Fibroblast of lung (primary cell): ENCODE measurements at places on chromosomes 6 and 20. TPM values are rescaled to one million over a fixed set of nuclear protein-coding genes. Genes with fewer than 3 reads are reported as not detected.

GRCh38 chr6:87674290-87674689 is 27.7 kb downstream of the AKIRIN2 start:
- no peak for DNase-seq

DNA sequence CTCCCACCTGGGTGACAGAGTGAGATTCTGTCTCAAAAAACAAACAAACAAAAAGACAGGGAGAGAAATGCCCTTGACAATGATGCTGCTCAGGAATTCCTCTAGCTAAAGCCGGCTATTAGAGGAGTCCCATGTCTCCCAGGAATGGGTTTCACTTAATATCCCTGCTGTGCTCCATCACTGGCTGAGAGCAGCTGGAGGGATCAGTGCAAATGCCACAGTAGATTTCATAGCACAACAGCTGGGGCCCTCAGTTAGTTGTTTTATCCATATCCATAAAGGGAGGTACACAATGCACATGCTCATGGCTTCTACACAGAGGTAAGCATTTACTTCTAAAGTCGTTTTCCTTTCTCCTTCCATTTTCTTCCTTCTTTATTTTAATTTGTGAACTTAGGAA is 742.0 kb upstream of the POU3F2 start:
- no peak for DNase-seq

DNA sequence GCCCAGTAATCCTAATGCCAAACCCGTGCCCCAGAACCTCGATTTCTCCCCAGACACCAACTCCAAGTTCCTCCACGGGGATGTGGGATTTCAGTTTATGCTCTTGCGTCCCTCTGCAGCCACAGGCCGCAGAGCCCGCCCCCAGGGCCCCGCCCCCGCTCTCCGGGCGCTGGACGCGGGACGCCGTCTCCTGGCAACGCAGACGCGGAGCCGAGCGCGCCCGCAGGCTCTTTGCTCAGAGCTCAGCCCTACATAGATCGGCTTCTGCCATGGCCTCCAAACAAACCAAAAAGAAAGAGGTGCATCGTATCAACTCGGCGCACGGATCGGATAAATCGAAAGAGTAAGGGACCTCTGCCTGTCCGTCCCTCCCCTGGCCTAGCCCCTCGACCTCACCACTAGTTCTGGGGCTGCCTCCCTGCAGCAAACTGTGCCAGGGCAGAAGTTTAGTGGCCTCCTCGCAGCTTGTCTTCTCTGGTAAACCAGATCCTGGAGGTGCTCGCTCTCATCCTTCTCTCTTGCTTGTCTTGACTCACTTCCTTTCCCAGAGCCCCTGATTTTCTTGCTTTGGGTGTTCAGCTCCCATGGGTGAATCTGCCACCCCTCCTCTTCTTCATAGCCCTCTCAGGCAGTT is at the start of gene ADGB:
Gene ADGB (plus strand): TSS at position 201 of the 634 bp plus-strand sequence. CDS start 69 bp downstream, at position 270.
- peak; percentile 62 for DNase-seq

DNA sequence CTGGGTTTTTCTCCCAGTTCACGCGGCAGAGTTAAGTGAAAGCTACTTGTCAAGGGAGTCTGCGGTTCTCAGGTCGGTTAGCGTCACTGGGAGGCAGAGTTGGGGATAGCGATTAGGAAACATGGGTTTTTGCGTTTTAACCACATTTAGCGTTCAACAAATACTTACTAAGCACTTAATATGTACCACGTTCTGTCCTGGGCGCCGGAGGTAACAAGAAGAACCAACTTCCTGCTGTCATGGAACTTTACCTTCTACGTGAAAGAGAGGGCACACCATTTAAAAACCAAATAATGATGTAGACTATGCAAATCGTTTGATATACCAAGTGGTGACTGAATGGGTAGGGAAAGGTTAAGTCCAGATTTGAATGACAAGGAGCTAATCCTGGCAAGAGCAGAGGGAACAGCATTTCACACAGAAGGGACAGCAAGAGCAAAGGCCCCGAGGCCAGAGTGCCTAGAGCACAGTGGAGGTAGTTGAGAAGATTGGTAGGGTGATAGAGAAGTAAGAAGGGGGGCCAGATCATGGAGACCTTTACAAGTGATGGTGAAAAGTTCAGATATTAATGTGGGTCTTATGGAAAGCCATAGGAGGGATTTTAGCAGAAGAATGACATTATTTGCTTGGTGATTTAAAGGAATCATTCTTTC is 744 bp downstream of the RIOK1 start:
- DNase-seq, result no peak

DNA sequence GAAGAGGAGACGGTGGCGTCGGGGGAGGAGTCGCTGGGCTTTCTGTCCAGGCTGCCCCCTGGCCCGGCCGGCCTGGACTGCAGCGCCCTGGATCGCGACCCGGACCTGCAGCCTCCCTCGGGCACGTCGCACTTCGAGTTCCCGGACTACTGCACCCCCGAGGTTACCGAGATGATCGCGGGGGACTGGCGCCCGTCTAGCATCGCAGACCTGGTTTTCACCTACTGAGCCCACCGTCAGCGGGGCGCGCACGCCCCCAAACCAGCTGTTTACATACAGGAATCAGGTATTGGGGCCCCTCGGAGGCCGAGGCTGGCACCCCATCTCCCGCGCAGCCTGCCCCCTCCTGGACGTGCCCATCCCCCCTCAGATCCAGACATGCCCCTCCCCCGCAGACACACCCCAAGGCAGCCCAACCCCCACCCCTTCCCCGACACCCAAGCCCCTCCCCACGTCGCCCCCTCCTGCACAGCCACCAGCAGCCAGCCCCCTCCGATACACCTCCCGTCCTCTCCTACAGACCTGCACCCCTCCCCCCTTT is 1.4 kb downstream of the SOX12 start:
- no peak for DNase-seq

DNA sequence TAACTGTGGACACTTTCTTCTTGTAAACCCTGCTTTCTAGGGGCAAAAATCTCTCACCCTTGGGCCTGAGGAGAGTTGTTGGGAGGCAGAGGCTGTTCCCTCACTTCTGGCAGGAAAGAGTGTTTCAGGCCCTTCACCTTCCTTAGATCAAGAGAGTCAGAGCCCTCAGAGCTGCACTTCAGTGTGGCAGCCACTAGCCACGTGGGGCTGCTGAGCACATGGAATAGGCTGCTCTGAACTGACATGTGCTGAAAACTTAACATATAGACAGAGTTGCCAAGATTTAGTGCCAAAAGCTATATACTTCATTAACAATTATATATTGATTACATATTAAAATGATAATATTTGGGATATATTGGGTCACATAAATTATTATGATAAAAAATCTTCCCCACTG is 4.4 kb upstream of the LMBRD1 start:
- DNase-seq, result no peak

- DNase-seq, result no peak
Measured at GRCh38 chr6:15427331-15428070, 181.6 kb downstream of the JARID2 start.

GRCh38 chr6:112243861-112244827 is 10.2 kb downstream of the LAMA4 start:
- no peak for DNase-seq

DNA sequence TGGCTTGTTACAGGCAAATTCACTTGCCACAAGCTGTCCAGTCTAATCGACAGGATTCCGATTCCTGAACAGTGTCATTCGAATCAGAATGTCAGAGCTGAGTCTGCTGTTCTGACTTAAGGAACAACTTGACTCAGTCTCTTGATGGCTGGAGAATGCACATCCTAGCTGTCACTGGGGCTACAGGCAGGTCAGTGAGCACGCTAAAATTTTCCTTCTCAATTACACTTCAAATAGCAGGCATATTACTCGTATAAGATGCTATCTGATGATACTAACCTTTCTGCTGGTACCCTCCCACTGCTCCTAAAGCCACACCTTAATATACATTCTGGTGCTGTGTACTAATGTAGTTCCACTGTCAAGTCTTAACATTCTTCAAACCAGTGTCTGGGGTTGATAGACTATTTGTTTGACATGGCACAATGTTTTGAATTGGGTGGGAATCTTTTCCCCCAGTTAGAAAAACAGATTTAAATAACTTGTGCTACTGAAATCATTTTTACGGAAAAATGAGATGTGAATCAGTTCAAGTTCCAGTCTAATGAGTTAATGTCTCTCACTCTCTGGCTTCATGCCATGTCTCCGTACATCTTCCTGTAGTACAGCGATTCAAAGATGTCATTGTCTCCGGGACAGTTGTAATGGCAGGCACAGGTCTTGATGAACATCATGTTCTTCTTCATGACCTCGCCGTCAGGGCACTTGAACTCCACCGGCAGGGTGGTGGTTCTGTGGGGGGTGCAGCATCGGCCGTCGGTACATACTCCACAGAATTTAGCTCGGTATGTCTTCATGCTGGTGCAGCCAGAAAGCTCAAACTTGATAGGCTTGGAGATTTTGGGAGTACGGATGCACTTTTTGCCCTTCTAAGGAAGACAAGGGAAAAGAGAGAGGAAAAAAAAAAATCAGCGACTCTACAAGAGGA is 2.2 kb downstream of the CCN2 start:
- DNase-seq, result peak; percentile 84

GRCh38 chr6:38943964-38944363 is 104.6 kb upstream of the GLP1R start:
- no peak for DNase-seq

DNA sequence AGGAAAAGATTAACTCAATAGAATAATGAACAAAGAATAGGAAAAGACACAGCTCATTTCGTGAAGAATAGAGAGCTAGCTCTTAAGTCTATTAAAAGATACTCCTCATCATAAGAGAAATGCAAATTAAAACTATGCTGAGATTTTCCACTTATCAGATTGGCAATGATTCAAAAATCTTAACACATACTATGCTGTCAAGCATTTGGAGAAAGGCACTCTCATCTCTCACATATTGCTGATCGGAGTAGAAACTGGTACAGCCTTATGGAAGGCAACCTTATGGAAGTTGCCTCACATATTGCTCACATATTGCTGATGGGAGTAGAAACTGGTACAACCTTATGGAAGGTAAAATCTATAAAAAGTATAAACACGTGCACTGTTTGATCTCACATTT is 21.4 kb upstream of the PLAGL1 start:
- DNase-seq, result no peak

- no peak for DNase-seq
Measured at GRCh38 chr6:5736016-5736738, 270.5 kb downstream of the NRN1 start.

DNA sequence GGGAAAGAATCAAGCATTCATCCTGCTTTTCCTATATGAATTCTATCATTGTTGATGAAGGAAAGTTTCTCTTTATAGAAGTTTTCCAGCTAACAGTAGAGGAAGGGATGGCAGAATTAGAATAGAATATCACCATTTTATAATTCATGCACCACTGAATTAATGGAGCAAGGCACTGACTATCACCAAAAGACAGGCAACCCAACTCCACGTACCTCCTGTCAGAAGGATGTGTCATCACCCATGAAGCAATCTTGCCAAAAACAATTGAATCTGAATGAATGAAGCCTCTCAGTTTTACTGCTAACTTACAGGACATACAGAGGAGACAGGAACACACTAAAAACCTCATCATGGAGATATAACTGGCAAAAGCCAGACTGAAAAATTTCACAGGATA is 122.4 kb downstream of the NFATC2 start:
- peak; percentile 23 for DNase-seq

DNA sequence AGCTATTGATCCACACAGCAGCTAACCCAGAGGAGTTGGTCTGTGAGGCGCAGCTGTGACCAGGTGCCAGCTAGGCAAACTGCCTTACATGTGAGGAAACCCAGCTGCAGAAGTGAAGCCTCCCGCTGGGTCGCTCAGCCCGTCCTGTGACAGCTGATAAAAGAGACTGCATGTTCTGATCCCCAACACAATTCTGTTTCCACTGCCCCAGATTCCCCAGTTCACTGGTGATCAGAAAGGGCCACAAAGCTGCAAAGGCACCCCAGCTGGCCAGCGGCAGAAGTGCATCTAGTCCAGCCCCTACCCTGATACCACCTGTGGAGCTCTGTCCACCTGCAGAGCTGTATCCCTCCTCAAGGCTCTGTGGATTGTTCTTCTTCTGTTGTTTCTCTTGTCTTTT is 64.5 kb downstream of the CTNNBL1 start:
- no peak for DNase-seq

RBL1 gene
- total RNA-seq, result 6.7 and 9.1 TPM in 2 replicates

VARS2 gene
- 13.1 and 20.5 TPM in 2 replicates for total RNA-seq

RIMS1 gene
- 2.3 and 3.9 TPM in 2 replicates for total RNA-seq

SLCO4A1 gene
- 0.26 and 0.50 TPM in 2 replicates for total RNA-seq

APOBEC2 gene
- total RNA-seq, result not detected in 2 replicates
